ENCODE measurements at places on chromosomes 11 and 22.

DNA sequence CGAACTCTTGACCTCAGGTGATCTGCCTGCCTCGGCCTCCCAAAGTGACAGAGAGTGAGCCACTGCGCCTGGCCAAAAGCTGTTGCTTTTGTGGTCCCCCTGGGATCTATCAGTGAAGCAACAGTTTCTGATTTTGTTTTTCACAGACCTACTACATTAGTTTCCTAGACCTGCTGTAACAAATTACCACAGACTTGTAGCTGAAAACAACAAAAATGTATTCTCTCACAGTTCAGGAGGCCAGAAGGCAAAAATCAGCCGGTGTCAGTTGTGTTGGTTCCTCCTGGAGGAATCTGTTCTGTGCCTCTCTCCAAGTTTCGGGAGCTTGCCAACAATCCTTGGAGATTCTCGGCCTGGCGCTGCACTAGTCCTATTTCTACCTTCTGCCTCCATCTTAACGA is 8.5 kb upstream of the SLC35C1 start:
- no peak for DNase-seq

DNA sequence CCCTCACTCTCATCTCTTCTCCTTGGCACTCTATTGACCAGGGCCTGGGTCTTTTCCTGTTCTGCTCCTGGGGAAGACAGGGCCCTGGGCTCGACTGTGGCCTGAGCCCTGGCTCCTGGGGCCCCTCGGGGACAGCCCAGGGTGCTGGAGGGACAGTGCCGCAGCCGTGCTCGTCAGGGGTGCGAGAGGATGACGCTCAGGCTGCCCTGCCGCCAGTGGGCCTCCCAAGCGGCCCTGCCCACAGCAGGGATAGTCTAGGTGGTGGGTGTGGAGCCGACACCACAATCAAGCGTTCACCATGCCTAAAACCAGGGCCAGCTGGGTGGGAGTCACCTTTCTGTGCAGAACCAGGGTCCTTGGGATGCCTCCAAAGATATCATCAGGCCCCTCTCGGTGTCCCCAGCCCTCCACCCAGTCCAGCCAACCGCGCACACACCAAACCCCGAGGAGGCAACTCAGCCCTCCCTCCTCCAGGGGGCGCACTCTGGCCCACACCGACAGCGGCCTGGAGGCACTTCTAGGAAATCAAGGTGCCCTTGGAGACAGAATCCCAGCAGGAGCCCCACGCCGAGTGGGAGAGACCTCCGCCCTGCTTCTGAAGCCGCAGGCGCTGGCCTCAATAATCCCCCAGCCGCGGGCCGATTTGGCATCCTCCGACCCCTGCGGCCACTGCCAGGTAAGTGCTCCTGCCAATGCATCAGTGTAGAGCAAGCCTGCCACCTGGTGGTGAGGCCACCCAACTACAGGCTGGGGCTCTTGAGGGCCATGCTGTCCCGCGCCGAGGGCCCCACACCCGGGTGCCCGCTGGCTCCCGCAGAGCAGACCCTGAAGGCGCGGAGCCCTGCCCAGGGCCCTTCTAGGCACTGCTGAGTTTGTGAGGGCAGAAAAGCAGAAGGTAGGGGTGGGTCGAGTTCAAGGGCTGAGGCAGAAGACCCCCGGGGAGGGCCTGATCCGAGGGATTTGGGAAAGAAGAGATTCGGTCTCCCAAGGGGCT is 496.4 kb downstream of the BUD13 start:
- peak; percentile 56 for DNase-seq

DNA sequence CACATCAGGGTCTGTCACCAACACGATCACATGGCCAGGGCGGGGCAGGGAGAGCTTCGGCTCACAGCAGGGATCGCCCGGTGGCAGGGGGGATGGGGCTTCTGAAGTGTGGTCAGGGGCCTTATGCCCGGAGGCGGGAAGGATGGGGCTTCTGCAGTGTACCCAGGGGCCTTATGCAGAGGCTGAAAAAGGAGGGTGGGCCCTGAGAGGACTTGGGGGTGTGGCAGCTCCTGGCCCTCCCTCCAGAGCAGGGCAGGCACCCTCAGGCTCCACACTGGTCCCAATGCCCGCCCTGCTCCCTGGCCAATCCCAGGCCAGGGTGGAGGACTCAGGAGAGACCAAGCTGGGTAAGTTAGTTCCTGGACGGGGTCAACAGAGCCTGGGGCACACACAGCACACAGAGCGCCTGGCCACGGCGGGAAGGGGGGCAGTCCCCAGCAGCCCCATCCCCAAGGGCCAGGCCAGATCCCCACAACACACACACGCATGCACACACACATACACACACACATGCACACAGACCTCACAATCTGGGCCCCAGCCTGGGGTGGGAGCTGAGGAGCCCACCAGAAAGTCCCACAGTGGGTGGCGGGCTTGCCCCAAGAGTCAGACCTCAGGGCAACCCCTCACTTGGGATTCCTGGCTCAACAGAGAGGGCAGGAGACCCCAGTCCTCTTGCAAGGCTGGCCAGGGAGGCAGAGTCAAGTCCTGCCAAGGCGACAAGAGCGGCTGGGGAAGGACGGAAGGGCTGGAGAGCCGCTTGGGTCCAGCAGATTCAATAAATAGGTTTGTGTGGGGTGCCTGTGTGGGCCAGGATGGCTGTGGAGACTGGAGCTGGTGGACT is 1.1 kb upstream of the CEND1 start:
- DNase-seq, result no peak

- DNase-seq, result peak; percentile 60
These were observed 18.7 kb upstream of the SCGB1D1 start for GRCh38 chr11:62171261-62171723.

GRCh38 chr11:109123816-109124787 is 297.9 kb upstream of the C11orf87 start:
- DNase-seq, result no peak

GRCh38 chr11:2929950-2930703 is 907 bp upstream of the PHLDA2 start:
- no peak for DNase-seq

GRCh38 chr11:37532271-37532670 is 934.2 kb upstream of the RAG2 start:
- DNase-seq, result no peak

GRCh38 chr11:68341557-68342458 is 29.4 kb downstream of the LRP5 start:
- DNase-seq, result no peak

GRCh38 chr11:127898422-127899365 is 688.7 kb downstream of the ETS1 start:
- DNase-seq, result no peak

DNA sequence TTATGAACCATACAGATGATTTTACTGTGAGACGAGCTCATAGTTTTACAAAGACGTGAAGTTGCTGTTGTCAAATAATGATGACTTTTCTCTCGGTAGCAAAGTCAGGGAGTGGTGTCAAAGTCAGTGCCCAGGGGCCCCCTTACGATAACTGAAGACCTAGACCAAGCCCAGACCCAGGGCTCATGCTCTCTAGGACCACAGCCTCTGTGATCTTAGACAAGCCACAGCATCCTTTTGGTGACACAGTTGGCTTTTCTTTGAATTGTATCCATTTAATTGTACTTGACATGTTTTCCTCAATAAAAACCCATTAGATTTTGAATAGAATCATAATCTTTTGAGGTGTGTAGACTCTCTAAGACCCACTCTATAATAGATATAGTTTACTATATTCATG is 17.9 kb upstream of the POGLUT3 start:
- no peak for DNase-seq

GRCh38 chr11:102459393-102459792 is 6.8 kb upstream of the TMEM123 start:
- DNase-seq, result no peak

DNA sequence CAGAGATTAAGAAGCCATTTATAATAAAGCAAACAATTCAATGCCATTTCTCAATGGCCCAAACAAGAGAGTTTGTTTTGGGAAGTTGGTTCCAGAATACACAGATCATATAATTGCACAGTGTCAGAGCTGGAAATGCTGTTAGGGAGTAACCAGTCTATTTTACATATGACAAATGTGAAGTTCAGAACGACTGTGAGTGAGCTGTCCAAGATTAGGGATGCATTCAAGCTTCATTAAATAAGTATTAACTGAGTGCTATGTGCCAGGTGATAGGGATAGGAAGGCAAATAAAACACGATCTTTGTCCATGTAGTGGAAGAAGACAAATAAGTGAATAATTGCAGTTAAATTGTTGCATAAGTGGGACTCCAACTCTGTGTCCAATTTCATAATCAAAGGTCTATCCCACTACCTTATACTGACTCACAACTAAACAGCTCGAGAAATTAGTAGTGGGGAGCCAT is 33.1 kb upstream of the PICALM start:
- no peak for DNase-seq
